NCI-H1436 treated with DMSO at 0.1 percent for 48 hours (cell line): ENCODE measurements at places on chromosomes 1 and 21.

DNA sequence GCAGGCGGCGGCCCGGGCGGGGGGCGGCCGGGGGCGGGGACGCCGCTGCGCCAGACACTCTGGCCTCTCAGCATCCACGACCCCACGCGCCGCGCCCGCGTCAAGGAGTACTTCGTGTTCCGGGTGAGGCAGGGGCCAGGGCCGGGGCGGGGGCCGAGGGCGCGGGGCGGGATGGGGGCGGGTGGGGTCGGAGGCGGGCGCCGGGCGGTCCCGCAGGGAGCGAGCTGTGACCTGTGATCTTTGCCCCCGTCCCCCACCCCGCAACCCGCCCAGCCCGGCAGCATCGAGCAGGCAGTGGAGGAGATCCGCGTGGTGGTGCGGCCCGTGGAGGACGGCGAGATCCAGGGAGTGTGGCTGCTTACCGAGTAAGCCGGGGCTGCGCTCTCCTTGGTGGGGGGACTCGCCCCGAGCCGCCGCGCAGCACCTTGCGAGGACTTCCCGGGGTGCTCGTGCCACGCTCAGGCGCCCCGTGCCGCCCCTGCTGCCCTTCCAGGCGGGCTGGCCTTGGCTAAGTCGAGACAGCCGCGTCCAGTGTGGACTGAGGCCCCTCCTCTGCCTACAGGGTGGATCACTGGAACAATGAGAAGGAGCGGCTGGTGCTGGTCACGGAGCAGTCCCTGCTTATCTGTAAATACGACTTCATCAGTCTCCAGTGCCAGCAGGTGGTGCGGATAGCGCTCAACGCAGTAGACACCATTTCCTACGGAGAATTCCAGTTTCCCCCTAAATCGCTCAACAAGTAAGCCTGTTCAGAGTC lies 514 bp downstream of the TPRG1L start:
- DNase-seq: no peak

DNA sequence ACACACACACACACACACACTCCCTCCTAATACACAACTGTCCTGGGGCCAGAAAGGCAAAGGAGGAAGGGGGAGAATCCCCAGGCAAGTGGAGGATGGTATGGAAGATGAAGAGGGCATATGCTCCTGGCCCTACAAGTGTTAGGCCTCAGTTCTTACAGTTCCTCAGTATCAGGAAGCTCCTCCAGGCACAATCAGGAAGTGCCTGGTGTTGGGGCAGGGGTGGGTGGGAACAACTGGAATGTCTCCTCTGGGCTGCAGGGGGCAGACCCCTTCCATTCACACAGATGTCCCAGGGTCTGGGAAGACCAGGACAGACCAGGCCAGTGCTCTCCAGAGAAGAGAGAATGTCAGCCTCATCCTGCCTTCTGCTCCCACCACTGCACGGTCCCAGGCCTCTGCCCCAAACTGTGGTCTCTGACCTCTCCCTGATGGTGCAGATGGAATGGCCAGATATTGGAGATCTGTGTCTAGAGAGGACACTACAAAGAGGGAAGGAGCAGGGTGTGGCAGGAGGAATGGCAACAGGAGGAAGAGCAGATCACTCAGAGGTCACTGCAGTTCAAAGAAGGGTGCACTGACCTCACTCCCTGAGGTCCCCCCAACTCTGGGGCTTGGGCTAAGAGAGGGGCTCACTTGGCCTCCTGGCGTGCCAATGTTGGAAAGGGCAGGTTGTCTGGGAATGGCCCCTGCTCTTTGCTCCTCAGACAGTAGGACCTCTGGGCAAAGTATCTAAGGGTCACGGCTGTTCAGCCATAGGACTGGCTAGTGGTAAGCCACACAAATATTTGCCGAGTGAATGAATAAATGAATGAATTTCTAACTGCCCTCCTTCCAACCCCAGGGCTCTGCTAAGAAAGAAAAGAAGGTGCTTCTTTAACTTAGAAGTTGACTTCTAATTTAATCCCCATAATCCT lies 2.5 kb upstream of the DENND2D start:
- no peak for DNase-seq

DNA sequence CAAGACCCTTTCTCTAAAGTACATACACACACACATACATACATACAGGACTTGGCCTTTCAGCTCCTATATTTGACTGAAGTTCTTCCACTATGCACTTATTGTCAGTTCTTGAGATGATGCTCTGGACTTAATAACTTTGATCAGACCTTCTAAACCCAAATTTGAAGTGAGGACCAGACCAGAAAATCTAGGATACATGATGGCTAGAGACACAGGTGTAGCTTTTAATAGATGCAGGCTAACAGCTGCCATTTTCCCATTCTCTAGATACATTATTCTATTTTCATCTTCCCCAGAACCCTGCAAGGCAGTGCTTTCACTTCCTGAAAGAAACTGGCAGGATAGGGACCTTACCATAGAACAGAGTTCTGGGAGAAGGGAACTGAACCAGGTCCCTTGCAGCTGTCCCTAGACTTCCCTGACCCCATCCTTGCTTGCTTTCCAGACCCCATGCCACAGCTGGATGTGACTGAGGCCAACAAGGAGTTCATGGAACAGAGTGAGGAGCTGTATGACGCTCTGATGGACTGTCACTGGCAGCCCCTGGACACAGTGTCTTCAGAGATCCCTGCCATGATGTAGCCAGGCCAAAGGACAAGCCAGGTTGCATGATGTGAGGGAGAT lies 14.9 kb upstream of the RAB42 start:
- DNase-seq: no peak

- no peak for DNase-seq
Measured at GRCh38 chr1:236491469-236492136, 32.2 kb upstream of the LGALS8 start.

- DNase-seq: no peak
Measured at GRCh38 chr1:235907187-235907896, 40.6 kb upstream of the LYST start.

DNA sequence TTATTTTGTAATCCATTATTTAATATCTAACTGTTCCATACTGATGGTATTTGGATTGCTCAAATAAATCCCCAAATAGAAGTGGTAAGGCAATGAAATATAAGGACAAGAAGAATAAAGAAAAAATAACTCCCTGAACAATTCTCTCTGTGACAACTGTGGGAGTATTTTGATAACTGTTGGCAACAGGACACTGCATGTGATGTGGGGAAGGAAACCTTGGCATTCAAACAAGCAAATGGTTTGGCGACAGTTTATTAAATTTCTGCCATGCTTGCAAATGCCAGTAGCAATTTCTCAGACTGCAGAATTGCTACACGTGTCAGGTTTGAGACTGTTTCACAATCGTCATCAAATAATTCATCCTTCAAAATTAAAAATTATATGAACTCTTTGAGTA lies 8.6 kb upstream of the MRPL39 start:
- no peak for DNase-seq

- no peak for DNase-seq
Measured at GRCh38 chr1:57741521-57741920, 317.7 kb upstream of the DAB1 start.

DNA sequence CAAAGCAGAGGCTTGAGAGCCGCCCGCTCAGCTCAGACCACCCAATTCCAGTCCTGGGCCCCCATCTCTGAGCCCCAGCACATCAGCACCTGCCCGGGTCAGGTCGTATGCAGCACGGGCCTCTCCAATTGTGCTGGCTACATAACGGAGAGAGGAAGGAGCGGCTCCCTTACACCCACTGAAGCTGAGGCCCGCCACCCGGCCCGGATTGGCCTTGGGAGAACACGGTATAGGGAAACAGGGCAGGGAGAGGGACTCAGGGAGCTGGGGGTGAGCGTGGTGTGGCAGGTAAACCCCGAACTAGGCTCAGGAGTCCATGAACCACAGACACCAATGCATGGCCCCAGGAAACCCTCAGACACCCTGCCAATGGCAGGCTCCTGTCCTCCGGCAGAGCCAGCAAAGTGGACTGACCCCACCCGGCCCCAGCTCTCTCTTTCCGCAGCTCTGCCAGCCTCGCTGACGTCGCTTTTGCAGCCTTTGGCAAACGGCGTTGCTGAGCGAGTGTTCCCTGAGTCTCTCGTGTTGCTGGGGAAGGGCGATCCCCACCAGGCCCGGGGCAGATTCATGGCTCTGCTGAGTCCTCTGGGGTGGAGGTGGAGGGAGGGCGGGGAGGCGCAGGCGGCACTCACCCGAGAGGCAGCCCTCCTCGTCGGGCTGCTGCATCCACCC lies 16.5 kb downstream of the MEGF6 start:
- no peak for DNase-seq
